ENCODE measurements at places on chromosomes 3 and 15.

GRCh38 chr15:33398555-33398954, 87.8 kb downstream of the RYR3 start:
- no peak for DNase-seq

DNA sequence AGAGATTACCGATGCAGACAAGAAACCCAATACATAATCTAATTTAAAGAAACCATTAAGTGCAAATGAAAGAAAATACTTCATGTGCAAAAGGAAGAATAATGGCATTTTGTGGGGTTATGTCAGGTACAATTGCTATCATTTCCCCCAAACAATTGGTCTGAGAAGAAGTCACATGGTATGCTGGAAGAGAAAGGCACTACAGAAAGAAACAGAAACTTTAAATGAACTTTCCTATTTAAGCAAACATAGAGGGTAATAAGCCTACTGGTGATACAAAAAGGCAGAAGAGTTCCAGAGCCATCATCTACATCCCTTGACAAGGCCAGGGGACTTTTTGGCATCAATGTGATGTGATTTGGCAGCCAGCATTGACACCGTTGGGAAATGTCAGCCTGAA, 302.4 kb upstream of the WNT5A start:
- no peak for DNase-seq

DNA sequence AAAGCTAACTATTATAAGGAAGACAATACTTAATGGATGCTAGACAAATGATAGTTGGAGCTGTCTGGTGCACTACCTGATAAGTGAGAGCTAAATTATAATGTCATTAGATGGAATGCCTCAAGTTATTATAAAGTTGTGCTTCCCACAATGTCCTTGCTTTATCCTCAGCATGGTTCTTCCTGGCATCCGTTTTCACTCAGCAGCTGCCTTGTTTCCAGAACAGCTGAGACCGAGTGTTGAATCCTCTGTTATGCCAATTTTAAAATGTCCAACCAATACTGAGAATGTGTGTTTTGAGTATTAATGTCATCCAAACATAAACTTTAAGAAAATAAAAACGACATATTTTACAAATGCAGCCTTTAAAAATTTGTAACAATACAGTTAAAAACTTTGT, 286.7 kb upstream of the SOX2 start:
- DNase-seq, result no peak

- no peak for DNase-seq
These were observed 4.2 kb downstream of the PLSCR1 start for GRCh38 chr3:146540236-146540635.

- no peak for DNase-seq
These were observed 39.5 kb downstream of the ANP32A start for GRCh38 chr15:68781217-68781616.

DNA sequence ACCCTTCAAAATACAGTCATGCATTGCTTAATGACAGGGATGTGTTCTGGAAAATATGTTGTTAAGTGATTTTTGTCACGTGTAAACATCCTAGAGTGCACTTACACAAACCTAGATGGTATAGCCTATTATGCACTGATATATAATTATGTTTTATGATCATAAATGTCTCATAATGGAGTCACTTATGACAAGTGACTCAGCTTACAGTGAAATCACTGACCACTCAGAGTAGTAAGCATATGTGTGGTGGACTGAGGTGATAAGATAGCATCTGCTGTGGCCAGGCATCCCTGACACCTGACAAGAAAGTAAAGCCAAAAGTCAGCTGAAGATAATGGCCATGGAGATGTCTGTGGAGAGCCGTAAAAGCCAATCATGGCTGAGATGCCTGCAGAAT, 5.4 kb downstream of the ACAD11 start:
- DNase-seq, result no peak

- no peak for DNase-seq
These were observed 342.8 kb upstream of the IL12A start for GRCh38 chr3:159645874-159646273.

GRCh38 chr3:134711284-134711683, 60.5 kb upstream of the KY start:
- no peak for DNase-seq

DNA sequence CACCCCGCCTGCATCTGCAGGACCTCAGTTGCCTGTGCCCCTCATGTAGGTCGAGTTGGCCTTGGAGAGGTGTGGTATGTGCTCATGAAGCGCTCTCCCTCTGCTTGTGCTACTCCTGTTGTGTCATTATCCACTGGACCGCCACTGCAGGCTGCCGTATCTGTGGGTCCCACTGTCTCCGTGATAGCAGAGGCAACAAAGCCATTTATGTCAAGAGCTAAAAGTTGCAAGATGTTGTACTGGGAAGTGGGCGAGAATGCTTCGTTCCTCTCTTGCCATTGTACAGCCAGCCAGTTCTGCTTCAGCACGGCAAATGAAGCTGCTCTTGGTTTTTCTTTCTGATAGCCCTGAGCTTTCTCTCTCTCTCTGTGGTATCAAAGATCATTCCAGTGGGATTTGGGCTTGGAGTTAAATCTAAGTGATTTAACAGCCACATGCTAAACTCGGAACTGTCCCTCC, 89.0 kb downstream of the TMEM212 start:
- DNase-seq, result peak; percentile 87

DNA sequence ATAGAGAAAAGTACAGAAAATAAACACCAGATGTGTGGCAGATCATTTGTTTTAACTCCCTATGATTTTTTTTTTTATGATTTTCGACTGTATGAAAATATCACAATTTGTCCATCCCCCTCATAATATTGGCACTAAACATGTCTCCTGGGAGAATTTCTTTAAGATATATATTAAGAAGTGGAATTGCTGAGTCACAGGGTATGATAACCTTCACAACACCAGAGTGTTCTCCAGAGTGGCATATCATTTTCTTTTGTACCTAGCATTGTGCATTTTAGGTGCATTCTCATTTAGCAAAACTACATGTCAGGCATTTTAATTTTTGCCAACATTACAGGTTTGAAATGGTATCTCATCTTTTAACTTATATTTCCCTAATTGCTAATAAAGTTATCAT, 170.9 kb downstream of the FRMD5 start:
- no peak for DNase-seq

GRCh38 chr3:150747886-150748683, 14.9 kb downstream of the SIAH2 start:
- no peak for DNase-seq

- DNase-seq, result no peak
These were observed 26.7 kb downstream of the PGPEP1L start for GRCh38 chr15:98980899-98981228.

DNA sequence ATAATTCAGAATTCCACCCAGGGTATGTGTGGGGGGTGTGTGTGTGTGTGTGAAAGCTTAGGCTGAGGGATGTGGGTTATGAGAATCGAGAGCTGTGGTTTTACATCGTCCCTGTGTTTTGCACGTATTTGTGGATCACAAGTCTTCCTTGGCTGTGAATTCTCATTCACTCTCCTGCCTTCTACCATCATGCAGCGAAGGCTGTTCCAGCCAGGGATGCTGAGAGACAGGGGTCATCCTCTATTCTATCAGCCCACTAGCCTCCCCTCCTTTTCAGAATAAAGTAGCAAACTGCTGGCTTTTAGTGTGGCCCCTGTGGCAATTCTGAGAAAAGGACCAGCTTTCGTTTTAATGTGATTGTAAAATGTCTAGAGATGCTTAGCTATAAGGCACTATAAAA, 460.6 kb upstream of the NR2F2 start:
- DNase-seq, result no peak

- no peak for DNase-seq
These were observed 14.2 kb downstream of the ESYT3 start for GRCh38 chr3:138448631-138449030.

DNA sequence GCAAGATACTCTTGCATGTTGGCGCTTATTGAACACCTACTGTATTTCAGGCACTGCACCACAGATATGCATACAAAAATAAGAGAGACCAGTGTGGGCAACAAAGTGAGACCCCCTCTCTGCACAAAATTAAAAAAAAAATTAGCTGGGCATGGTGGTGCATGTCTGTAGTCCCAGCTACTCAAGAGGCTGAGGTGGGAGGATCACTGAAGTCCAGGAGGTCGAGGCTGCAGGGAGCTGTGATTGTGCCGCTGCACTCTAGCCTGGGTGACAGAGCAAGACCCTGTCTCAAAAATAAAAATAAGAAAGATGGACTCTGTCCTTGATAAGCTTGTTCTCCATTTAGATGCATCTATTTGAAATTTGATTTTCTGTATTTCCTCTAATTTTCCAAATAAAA, 20.8 kb downstream of the FEM1B start:
- DNase-seq, result no peak

DNA sequence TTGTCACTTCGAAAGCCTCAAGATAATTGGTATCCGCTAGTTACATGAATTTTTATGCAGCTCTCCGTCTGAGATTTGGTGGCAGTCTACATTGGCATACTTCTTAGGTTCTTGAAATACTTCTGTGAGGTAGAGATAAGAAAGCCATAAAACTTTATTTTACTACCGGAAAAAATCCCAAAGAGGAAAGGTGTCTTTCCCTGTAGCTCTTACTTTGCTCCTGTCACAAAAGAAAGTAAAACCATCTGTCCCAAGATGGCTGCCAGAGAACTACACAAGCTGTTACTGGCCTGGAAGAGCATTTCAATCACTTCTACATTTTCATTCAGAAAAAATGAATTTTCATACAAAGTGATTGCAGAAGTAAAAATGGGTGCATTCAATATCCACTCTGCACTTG, 214.8 kb upstream of the ST8SIA2 start:
- no peak for DNase-seq

GRCh38 chr3:23886311-23886710, 30.5 kb downstream of the NKIRAS1 start:
- DNase-seq, result no peak

GRCh38 chr3:39147711-39148434, 5.5 kb downstream of the CSRNP1 start:
- peak; percentile 69 for DNase-seq

DNA sequence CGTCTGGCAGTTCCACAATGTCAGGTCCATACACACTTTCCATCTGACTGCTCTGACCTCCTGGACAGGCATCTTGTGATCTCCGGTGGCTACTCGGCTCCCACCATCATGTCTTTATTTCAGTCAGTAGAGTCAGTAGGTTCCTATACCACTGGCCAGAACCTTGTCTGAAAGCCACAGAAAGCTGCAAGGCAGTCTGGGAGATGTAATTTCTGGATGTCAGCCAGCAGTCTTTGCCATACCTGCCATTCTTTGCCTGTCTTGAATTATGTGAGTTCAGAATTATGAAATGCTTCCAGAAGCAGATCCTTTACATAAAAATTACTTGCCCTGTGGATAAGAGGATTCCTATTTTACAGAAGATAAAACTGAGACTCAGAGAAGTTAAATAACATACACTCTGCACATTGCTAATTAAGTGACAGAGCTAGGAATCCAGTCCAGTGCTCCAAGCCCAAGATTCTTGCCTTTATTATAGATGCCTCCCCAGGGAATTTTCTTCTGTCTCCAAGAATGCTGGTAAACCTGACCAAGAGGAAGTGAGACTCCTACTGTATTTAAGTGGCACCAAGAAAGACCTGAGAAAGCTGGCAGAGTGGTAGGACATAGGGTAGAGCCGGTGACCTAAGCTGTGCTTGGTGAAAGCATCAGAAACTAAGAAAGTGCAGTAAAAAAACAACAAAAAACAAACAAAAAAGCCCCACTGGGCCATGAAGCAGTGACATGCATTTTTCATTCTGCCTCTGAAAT, 75.6 kb downstream of the IQCH start:
- DNase-seq, result no peak

- no peak for DNase-seq
These were observed 64.3 kb downstream of the RASA2 start for GRCh38 chr3:141550926-141551665.

DNA sequence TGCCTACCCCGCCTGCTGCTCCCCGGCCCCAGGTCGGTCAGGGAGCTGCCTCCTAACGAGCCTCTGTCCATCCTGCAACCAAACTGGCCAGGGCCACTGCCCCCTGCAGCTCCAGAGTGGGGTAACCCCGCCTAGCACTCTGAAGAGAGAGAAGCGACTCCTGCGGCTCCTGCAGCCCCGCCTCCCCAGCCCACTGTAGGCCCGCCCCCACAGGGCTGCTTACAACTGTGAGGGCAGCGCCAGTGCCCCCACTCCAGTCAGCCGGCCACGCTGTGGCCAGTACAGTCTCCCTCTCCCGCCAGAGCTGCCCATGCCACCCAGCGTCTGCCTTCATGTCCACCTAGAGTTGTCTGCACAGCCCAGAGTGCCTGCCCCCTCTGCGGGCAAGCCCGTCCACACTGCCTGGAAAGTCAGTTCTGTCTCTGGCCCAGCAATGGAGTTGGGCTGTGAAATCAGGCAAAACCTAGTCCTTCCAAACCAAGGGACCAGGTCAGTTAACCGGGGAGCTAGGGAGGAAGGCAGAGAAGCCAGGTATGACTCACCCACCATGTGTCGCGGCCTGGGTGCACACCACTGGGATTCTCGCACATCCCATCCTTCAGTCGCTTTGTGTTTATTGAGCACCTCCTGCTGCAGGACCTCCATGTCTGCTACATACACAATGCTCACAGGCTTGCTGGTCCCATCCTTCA, 2.4 kb downstream of the UCN2 start:
- peak; percentile 71 for DNase-seq

- DNase-seq, result peak; percentile 61
These were observed 56.3 kb downstream of the PLCL2 start for GRCh38 chr3:16940769-16941700.

GRCh38 chr3:135419155-135419554, 546.4 kb upstream of the PPP2R3A start:
- no peak for DNase-seq

GRCh38 chr15:78338781-78339180, 1.4 kb upstream of the CRABP1 start:
- DNase-seq, result no peak

DNA sequence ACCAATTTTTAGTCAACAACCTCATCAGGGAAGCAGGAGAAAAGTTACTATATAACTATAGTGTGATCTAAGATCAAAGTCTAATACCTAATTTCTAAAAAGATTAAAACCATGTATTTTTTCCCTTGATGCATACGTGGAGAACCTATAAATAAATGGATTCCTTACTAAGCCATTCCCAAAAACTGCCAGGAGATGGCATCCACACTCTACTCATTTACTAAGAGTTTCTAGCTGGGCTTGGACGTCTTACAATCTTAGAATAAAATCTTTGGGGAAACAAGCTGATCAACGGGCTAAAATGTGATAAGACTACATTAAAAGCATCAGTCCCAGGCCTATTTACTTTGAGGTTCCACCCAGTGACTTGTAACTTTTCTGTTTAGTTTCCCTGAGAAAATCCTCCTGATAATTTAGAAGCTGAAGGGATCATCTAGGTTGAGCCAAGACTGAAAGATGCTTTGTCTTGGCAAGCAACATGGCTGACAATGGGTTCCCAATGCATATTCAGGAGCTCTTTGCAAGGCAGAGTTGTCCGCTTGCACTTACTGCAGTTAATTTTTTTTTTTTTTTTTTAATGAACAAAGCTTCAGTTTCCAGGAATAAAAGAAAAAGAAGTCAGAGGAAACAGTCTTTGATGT, 85.5 kb upstream of the FGF12 start:
- peak; percentile 72 for DNase-seq

Data from umbilical cord (tissue), 2 donors.